Suppressor macrophage (primary cell): ENCODE measurements at places on chromosomes 2 and 18.

- no peak for DNase-seq
Observed at GRCh38 chr18:78634061-78634696, 345.4 kb upstream of the SALL3 start.

GRCh38 chr2:23207871-23208270 lies 177.1 kb upstream of the KLHL29 start:
- DNase-seq = no peak

GRCh38 chr2:127197475-127198385 lies 22.4 kb downstream of the CYP27C1 start:
- DNase-seq = peak; percentile 54

DNA sequence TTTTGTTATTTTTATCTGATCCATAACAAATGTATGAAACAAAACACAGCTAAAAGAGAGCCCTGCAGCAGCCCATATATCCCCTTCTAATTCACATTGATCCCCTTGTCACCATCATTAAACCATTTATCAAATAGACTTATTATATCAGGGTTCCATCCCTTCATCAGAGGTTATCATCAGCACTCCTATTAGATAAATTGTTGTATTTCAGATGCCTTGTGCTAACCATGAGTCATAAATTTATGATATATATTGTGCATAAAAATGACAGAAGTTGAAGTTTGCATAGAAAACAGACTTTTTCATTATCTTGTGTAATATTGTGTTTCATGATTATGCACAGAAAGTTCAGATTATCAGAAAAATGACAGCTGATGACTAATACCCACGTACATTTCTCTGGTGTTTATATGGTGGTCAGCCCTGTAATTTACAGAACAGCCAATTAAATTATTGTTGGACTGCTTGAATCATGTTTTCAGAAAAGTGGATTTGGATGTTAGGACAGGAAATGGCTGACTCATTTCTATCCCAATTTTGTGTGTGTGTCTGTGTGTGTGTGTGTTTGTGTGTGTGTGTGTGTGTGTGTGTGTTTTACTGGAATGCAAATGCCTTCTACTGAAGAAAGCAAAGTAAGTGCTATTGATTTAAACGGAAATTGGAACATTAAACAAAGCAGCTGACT lies 80.9 kb downstream of the PPP1R1C start:
- DNase-seq = no peak

DNA sequence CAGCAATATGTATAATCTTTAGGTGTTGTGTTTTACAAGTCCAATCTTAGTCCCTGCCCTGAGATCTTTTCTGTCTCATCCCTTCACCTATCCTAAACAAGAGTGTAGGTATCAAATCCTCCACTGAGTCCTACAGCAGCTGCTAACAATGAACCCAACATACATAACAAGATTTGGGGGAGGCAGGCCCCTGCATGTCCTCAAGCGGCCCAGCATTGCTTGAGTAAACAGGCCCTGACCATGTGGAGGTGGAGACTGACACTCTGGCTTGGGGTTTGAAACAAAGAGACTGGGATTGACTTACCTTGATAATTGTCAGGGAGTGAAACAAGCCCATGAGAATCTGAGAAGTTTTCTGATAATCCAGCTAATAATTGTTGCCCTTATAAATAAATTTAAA lies 213.4 kb downstream of the STK39 start:
- DNase-seq = no peak

DNA sequence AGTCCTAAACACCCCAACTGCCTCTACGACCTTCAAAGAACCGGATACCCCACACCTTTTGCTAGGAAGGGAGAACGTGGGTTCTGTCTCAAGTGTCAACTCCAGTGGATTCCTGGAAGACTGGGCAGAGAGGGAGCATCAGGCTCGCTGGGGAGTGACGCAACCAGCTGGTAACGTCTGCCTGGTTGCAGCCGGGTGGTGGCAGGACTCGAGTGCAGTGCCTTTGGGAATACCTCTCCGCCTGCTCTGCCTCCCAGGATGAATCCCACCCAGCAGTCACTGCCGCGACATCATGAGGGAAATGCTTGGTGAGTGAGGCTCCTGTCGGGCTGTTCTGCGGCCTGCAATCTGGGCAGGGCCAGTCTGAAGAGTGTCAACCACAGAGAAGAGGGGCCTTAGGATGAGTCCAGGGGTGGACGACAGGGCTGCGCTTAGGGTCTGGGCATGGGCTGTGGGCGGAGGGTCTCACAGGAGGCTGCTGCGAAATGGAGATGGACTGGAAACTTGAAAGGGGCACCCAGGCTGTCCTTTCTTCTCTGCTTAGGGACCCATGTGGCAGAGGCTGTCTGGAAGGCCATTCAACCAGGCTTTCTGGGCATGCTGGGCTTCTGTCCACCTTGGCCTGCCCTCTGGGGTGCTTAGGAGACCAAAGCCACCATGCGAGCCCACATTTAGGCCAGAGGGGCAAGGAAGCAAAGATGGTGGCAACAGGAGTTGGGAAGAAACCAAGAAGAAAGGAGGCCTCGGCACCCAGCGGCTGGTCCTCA lies 12.9 kb downstream of the GPR17 start:
- DNase-seq = no peak

DNA sequence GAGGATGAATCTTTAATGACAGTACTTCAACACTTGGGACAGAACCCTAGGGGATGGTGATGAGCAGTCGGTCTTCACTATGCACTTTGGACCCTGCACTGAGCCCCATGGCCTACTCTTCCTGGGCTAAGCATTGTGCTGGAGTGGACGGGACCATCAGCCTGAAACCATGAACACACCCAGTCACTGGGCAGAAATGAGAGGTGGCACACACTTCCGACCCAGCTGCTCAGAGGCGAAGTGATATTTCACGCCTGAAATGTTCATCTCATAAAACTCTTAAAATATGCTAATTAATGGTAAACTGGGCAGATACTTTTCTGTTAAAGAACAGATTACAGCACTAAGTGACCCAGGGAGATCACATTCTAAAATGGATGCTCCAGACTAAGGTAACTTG lies 150.3 kb upstream of the NDUFV2 start:
- DNase-seq = no peak

- DNase-seq = no peak
Observed at GRCh38 chr2:20514596-20515269, 67.9 kb downstream of the RHOB start.

GRCh38 chr2:10982931-10983701 lies 71.4 kb downstream of the KCNF1 start:
- no peak for DNase-seq

DNA sequence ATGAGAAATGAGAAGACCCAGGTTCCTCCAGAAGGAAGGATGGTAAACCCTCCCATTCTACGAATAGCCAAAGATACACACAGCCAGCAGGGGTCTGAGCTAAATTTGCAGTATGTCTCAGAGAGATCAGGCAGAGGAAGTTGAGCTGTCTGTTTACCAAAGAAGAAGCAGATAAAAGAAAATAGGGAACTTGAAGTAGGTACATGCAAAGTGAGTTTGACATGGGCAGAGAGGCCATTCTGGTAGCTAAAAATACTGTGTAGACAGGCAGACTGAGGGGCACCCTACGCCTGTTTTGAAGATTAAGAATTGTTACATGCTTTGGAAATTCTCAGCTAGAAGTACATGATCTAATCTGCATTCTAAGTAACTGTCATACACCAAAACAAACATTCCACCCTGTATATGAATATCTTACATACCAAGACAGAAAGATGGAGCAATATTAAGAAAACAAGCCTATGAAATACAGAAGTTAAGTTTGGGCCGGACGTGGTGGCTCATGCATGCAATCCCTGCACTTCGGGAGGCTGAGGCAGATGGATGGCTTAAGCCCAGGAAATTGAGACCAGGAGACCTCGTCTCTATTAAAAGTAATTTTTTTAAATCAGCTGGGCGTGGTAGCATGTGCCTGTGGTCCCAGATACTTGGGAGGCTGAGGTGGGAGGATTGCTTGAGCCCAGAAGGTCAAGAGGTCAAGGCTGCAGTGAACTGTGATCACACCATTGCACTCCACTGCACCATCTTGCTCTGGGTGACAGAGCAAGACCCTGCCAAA lies 157.9 kb downstream of the ANKRD44 start:
- DNase-seq = peak; percentile 87

DNA sequence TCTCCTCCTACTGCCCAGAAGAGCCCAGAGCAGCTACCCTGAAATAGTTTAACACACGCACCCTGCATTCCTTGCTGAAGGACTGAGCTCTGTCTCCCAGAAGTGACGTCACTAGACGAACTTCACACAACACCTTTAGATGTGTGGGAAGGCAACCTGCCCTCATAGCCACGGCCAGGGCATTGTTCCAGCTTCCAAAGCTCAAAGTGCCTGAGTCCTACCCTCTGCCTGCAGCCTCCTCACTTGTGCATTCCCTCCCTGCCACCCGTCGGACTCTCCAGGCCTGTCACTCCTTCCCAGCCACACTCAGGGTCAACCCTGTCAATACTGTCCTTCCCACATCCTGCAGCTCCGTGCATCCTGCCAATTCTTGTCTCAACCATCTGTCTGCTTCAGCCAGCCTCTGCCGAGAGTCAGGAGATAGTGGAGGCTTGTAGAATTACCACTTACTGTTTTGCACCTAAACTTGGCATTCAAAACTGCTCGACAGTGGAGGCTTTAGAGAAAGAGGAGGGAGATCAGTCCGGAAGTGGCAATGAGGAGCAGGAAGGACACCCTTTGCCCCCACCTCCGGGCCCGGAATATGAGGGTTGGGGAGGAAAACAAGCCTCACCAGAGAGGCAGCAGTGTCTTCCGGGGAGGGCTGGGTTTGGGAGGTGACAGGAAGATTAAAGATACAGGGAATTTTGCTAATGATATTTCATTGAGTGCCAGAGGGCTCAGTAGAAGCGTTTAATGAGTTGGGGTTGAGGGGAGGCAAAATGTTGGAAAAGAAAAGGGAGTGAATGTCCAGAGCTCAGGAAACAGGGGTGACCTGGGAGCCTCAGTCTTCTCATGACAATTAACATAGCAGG lies 72.3 kb upstream of the ATG16L1 start:
- no peak for DNase-seq

GRCh38 chr2:126085011-126085795 lies 570.8 kb upstream of the GYPC start:
- no peak for DNase-seq

DNA sequence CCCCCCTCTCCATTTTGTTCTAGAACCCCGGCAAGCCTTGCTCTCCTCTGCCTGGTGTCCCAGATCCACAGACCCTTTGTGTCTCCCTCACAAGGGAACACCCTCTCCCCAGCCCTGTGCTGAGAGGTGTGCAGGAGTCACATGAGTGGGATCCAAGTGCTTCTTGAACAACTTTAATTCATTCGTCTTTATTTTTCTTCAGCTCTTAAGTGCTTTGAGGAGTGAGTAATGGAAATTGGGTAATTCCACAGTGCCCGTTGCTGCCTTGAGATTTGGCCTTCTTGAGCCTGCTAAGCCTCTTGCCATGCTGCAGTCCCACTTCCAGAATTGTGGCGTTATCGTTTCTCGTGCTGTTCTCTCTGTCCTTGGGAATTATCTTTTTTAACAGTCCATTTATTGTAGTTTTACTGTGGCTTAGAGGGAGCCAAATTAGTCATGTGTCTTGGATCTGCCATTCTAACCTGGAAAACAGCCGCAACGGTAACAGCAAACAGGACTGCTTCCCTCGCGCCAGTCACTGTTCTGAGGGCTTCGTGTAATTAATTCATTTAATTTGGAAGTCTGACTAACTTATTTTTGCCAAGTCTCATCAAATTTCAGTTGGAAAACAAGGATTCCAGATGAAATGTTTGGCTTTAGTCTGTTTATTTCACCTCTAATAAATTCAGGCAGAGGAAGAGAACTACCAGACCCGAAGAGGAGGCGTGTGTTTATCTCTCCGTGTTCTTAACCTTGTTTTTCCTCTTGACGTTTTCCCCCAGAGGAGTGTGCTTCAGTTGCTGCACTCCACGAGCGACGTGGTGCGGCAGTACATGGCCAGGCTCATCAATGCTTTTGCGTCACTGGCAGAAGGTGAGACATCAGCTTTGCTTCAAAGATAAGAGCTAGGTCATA lies 72.0 kb downstream of the ARMC9 start:
- no peak for DNase-seq

GRCh38 chr2:33307659-33308270 lies 168.7 kb upstream of the RASGRP3 start:
- no peak for DNase-seq

GRCh38 chr2:185507719-185508118 lies 230.9 kb upstream of the FSIP2 start:
- no peak for DNase-seq
